ENCODE measurements at places on chromosomes 5 and 9. TPM values are rescaled to one million over a fixed set of nuclear protein-coding genes. Genes with fewer than 3 reads are reported as not detected.

The EGFLAM gene
- total RNA-seq, result 0.69 TPM

GRCh38 chr5:33270671-33271070 lies 170.1 kb upstream of the TARS1 start:
- no peak for DNase-seq

DNA sequence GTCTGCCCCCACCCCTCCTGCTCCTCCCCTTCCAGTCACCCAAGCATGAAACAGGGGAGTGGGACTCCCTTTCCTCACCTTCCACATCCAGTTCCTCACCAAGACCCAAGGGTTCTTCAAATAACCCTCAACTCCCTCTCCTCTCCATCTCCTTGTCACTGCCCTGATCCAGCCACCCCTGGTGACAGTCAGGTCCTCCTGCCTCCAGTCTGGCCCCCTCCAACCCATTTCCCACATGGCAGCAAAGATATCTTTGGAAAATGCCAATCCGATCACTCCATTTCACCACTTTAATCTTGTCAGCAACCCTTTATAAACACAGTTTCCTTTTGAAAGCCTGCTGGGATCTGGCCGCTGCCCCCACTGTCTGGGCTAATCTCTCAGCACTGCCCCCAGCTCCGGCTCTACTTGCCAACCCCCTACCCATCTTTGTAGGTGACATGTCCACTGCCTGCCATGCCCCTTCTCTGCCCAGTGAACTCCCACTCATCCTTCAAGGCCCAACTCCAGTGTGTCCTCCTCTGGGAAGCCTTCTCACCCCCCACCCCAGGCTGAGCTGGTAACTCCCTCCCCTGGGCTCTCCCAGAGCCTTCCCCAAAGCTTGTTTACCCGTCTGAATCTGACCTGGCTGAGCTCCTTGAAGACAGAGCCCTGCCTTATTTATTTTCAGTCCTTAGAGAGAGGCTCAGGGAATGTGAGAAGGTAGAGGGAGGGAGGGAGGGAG lies 781 bp upstream of the MYOZ3 start:
- no peak for DNase-seq

GRCh38 chr5:54384356-54384933 lies 71.1 kb upstream of the HSPB3 start:
- no peak for DNase-seq

DNA sequence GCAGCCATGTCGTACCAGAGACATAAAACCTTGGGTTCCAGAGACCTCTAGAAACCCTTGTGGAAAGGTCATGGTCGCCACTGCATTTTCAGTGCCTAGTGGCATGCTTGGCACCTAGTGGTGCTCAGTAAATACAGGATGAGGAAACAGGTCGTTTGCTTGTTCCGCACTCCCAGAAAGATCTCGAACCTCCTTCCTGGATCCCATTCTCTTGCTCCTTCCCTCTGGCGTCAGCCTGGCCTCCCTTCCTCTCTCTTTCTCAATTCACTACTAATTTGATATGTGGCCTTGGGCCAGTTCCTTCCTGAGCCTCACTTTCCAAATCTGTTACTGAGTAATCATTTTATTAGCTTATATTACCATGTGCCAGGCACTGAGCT lies 4.4 kb downstream of the NDST1 start:
- no peak for DNase-seq

DNA sequence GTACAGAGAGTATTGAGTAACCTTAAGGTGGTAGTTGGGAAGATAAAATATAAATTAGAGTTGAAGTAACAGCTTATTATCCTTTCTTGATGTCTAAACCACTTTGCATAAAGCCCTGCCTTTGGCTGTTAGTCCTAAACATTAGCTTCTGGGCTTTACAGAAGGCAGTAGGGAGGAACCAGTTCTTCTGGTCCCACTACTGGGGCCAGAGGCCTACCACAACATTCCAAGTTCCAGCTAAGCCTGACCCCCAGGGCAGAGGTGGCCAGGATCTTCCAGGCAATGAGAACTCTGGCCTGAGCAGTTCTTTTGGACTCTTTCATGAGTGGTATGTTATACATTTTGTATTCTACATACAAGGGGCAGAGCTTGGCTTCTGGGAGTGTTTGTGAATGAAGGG lies 26.1 kb downstream of the DNAI1 start:
- no peak for DNase-seq

Measured in progenitor cell of endocrine pancreas (in vitro differentiated cells).